CD4-positive, alpha-beta T cell treated with Interleukin-15 for 4 hours (primary cell): ENCODE measurements at places on chromosomes 3 and 15.

GRCh38 chr15:67127331-67127664 is 61.9 kb downstream of the SMAD3 start:
- DNase-seq: no peak

- DNase-seq: no peak
These were observed 13.2 kb downstream of the CCR5 start for GRCh38 chr3:46383951-46384330.

GRCh38 chr15:49674370-49674769 is 53.5 kb downstream of the DTWD1 start:
- no peak for DNase-seq

GRCh38 chr3:12294885-12295580 is 6.2 kb downstream of the PPARG start:
- no peak for DNase-seq

- no peak for DNase-seq
These were observed 29.3 kb downstream of the MTMR10 start for GRCh38 chr15:30962079-30962478.

DNA sequence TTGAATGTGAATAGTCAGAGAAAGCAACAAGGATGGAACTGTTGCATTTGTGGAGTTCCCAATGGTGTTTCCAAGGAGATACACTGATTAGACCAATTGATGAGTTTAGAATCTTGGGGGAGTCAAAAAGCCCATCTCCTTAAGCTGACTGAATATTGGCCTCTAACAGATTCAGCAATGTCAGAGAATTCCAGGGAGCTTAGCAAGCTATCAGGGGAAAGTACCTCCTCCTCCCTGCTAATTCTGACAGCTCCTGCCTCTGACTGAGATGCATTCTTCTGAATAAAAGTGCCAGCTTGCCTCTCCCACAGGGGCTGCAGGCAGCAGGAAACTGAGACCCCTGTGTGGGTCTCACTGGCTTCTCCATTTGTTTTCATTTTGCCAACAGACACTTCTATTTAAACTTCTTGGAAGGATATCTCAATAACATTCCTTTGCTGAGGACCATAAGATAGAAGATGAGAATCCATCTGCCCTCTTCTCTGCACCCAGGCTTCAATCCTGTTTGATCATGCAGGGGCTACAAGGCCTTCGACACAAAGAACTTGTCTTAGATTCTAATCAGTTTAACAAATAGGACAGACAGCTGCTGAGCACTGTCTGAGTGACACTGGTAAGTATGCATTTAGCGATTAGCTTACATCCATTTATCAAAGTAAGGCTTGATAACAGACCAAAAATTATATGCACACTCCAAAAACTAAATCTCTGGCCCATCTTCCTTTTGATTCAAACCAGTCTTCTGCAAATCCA is 1080.8 kb downstream of the TUSC7 start:
- no peak for DNase-seq

DNA sequence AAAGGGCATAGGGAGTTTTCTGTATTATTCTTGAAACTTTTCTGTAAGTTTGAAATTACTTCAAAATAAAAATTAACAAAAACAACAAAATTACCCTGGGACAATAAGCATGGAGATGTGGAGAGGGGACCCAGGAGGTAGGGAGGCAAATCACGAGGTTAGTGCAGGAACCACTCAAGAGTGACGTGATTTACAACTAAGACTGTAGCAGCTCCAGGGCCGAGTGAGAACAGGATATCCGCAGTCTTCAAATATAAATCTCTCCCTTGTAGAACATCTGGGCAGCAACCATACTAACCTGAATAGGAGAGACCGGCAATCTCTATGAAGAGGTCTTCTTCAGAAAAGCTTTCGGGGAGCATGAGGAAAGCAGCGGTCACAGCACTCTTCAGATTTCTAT is 17.3 kb downstream of the TAMM41 start:
- no peak for DNase-seq

DNA sequence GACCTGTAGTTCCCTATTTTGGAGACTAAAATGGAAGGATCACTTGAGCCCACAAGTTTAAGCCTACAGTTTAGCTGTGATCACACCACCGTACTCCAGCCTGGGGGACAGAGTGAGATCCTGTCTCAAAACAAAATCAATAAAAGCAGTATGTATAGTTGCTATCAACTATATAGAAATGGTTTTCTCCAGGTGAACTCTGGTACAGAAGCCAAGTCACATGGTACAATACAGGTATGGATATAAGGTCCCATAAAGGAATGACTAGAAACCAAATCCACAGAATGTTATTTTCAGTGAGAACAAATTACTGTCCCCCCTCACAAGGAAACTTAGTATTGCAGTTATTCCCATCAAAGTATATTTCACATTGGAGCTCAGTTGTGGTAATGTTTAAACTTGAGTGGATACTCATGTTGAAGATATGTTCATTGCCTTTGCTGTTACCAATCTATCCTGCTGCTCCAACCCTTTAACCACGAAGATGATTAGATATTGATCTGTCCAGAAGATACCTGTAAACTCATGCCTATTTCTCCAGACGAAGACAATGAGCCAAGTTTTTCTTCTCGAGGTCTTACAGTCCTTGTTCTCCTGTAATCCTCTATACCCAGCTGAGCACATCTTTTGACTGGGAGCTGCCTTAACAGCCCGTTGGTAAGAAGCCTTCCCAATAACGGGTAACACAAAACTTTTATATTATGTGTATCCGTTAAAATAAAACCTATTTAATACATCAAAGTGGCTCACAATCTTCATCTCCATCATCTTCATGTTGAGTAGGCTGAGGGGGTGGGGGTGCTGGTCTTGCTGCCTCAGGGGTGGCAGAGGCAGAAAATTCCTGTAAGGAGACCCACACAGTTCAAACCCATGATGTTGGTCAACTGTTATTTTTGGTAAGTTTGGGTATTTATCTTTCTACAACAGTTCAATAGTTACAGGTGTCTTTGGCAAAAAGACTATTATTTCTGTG is 24.6 kb downstream of the TRA2B start:
- DNase-seq: no peak

GRCh38 chr15:68849497-68849896 is 28.8 kb upstream of the ANP32A start:
- DNase-seq: no peak

GRCh38 chr3:21665444-21666100 is 85.4 kb downstream of the ZNF385D start:
- no peak for DNase-seq

DNA sequence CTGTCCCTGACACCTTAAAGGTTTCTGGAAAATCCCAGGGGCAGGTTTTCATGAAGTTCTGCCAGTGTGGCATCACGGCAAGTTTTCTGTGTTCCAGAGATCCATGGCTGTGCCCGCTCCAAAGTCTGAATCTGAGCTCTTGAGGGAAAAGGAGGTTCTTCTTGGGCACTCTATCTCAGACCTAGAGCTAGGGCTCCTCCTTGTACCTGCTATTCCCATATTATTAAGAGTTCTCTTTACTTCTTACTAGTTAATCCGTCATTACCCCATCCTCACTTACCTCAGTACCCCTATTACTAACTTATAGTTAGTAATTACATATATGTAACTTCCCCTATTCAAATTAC is 5.9 kb upstream of the TRA2B start:
- no peak for DNase-seq

- DNase-seq: no peak
These were observed 394.2 kb upstream of the EPHA3 start for GRCh38 chr3:88713233-88713691.

DNA sequence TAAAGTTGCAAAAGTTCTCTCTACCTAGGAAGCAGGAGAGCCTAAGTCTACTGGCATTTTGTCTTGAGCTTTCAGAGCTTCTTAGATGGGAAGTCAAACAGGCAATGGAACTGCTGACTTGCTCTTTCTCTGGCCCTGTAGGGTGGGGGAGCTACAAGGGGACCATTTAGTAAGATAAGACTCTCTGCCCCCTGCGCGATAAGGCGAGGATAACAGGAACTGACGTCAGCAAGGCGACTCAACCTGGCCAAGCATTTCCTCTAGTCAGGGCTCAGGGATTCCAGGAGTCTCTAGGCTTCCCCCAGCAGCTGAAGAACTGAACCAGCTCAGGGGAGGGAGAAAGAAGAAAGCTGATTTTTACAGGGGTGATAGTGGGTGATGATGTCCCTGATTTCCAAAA is 5.8 kb downstream of the RARB start:
- no peak for DNase-seq

- DNase-seq: peak; percentile 72
These were observed 30.5 kb upstream of the MYZAP start for GRCh38 chr15:57561041-57561711.

GRCh38 chr15:56963710-56964109 is 45.3 kb downstream of the TCF12 start:
- DNase-seq: no peak

GRCh38 chr3:155861476-155862183 is 7.4 kb upstream of the SLC33A1 start:
- no peak for DNase-seq
